ENCODE measurements at places on chromosomes 4 and X.

GRCh38 chr4:48296365-48296764 lies 26.7 kb upstream of the TEC start:
- DNase-seq: no peak

GRCh38 chr4:20847124-20847747 lies 147.0 kb downstream of the PACRGL start:
- DNase-seq: no peak

- no peak for DNase-seq
These were observed 1.5 kb downstream of the CFAP97 start for GRCh38 chr4:185201977-185202962.

DNA sequence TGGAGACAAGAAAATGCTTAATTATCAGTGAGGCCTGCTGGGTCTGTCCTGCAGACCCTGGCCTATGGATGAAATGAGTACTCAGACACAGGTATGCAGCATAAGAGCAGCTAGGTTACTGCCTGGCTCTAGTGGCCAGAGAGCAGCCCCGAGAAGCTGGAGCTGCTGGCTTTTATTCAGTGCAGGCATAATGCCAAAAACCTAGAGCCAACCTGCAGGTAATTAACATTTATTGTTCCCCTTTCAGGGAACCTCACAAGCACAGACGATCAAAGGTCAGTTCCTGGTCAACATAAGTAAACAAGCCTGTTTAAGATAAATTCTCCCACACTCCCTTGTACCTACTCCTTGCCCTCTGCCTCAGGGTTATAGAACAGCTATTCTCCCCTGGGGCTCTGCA lies 13.3 kb downstream of the IDS start:
- DNase-seq: no peak

DNA sequence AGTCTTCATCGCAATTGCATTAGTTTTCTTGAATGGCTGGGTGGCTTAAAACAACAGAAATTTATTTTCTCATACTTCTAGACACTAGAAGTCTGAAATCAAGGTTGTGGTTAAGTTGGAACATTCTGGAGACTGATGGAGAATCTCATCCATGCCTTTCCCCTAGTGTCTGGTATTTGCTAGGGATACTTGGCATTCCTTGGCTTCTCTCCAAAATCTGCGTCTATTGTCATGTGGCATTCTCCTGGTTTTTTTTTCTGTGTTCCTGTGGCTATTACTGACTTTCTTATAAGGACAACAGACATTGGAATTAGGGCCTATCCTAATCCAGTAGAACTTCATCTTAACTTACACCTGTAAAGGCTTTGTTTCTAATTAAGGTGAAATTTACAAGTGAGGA lies 272.8 kb upstream of the EPHA5 start:
- DNase-seq: no peak

GRCh38 chr4:124711471-124712371 lies 811 bp downstream of the ANKRD50 start:
- peak; percentile 90 for DNase-seq

DNA sequence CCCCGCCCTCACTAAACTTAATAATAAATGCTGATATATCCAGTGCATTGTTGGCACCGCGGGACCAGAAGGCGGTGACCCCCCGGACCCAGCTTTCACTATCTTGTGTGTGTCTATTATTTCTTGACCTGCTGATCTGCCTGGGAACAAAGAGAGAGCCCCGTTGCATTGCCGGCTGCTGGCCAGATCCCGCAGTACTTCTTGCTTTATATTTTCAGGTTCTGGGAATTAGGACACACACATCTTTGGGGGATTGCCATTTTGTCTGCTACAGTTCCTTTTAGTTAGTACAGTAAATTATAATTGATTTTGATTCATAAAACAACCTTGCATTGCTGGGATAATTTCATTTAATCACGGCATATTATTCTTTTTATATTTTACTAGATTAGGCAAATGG lies 2.2 kb upstream of the RTL8B start:
- no peak for DNase-seq

DNA sequence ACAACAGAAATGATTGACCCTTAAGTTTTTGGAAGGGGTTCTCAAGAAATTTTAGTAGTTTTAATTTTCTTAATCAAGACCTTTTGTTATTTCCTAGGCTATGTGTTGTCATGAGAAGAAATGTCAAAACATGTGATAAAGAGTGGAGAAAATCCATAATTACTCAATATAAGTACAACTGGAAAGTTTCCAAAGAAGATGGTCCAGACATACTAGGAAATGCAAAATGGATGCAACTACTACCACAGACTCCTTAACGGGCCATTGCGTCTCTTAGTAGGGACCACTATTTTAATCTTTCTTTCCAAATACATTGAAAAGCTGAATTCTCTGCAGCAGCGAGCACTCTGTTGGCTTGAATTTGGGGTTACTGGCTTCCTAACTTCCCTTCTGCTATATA lies 148.8 kb downstream of the NWD2 start:
- no peak for DNase-seq

DNA sequence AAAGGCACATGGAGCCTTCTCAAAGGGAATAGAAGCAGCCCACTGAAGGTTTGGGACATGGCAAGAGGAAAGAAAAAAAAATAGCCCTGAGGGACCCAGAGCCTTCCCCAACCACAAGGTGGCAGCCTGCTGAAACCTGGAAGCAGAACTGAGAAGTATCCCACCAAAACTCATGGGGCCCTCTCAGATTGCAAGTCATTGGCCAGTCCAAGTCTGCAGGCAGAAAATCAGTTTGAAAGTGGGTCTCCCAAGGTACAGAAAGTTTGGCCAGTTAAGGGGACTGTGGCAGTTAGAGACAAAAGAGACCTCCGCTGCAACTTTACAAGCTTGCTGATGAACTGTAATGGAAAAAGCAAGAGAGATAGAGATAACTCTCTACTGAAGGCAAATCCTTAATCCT lies 155.8 kb downstream of the ANTXR2 start:
- no peak for DNase-seq

DNA sequence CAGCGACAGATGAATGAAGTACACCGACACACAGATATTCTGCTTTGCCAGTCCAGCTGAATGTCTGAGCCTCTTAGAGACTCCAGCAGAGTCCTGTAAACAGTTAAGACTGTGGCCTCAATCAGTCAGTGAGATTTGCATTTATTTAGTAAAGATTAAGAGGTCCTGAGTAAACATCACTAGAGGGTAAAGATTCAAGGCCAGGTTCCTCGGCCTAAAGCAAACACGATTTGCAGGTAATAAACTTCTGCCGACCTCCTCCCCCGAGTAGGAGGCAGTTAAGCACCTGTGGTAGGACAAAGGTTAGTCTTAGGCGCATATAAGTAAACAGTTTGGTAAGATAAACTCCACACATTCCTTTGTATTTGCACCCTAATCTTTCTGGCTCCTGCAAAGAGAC lies 99.6 kb downstream of the CFAP47 start:
- DNase-seq: no peak

DNA sequence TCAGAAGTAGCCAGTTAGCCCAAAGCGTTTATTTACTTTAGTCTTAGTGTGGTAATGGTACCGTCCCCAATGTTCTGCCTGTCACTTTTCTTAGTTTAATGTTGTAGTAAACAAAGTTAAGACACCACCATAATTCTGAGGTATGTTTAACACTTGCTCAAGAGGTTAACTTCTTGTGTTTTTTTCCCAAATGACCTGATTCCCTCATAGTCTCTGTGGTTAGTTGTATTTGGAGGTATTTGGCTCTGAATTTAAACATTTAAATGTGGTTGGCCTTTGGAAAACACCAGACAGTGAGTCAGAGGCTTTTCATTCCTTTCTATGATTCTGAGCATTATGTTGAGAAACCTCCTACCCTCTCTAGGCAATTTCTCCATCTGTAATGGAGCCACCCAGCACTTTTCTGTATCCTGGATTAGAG lies 47.9 kb downstream of the CXCL1 start:
- DNase-seq: no peak

- peak; percentile 92 for DNase-seq
These were observed at the start of gene VMA21 for GRCh38 chrX:151396825-151397740. VMA21 (plus strand) TSS chrX:151397206; CDS start chrX:151397309, 103 bp downstream.

- DNase-seq: no peak
These were observed 30.1 kb downstream of the HAND2 start for GRCh38 chr4:173499658-173500535.

- no peak for DNase-seq
These were observed 14.4 kb upstream of the MRFAP1 start for GRCh38 chr4:6626066-6626465.

DNA sequence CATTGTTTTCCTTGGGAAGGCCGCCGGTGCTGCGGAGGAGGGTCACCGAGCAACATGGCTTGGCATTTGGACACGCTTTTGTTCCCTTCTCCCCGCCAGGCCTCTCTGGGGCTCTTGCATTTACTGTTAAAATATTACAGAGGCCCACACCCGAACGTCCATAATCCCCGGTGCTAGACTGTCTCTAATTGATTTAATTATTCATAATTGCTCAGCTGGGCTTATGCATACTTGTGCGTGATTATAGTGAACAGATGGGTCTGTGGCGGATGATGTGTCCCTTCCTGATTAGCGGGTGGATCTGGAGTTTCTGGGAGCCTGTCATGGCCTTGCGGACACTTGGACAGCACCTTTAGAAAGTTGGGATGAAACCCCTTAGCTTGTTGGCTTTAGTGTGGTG lies 100.2 kb upstream of the MSX1 start:
- DNase-seq: no peak

DNA sequence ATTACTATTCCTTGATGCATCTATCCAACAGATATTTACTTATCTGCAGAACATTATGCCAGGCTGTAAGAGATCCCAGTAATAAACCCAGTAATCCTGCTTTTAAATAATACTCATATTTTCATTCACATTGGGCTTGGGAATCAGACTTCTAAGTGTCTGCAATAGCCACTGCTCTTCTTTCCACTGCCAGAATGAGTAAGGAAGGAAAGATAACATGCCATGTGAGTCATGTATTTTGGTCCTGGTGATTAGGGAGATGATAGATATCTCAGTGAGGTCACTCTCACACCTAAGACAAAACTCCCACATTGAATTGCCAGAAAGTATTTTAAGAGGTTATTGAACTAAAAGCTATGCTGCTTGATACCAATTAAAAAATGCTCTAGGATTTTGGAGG lies 13.9 kb upstream of the HEPH start:
- no peak for DNase-seq

- DNase-seq: no peak
These were observed 13.3 kb upstream of the UBA6 start for GRCh38 chr4:67714248-67714583.

- DNase-seq: no peak
These were observed 1054.5 kb upstream of the PABPC4L start for GRCh38 chr4:135256111-135256510.

DNA sequence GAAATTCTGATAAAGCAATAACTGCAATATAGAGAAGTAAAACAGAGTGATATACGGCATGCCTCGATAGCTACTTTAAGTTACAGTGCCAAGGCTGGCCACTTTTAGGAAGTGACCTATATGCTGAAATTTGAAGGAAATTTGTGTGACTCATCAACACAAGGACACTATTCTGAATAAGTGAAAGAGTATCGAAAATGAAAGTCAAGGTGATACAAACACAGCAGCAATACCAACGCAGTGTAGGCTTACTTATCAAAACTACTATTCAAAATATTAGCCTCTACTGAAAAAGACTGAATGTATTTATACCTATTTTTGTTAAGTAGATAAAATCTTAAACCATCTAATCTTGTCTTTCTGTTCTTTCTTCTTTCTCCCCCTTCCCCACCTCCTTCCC lies 459.9 kb upstream of the GNPDA2 start:
- DNase-seq: no peak

GRCh38 chr4:1748465-1748995 lies 27.2 kb downstream of the TACC3 start:
- peak; percentile 82 for DNase-seq

GRCh38 chrX:118989886-118990285 lies 15.5 kb downstream of the LONRF3 start:
- no peak for DNase-seq

GRCh38 chrX:154712781-154713740 lies 37.8 kb downstream of the GAB3 start:
- no peak for DNase-seq

GRCh38 chrX:46587753-46588171 lies 14.2 kb downstream of the CHST7 start:
- no peak for DNase-seq

DNA sequence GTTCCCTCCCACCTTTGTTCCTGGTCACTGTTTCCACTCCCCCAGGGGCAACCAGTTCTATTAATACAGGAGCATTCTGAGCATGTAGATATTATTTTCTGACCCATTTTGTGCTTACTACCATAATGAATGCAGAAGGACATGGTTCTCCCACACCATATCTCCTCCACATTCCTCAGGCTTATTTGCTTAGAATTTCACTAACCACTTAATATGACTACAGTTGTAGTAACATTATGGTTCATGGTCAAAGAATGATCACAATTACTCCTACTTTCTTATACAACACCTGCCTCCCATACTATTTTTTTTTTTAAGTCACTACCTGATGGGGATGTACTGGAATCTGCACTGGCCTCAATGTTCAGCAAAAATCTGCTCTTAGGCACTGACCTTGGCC lies 7.5 kb upstream of the FAM184B start:
- no peak for DNase-seq

GRCh38 chrX:133985164-133985966 lies at the start of gene GPC3:
GPC3 (minus strand) TSS chrX:133985594.
- peak; percentile 74 for DNase-seq

DNA sequence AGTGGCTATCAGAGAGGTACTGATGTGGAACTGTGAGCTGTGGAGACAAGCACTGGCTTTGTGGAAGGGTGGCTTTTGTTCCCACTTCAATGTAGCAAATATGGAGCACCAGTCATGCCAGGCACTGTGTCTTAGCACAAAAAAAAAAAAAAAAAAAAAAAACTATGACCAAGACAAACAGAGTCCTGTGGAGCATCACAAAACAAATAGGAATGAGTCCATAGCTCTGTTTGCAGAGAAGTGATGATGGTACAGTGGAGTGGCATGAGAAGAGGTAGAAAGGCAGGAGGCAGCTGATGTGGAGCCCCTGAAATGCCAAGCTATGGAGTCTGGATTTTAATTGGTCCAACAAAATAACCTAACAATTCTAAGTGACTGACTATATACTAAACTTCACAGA lies 116.9 kb downstream of the RAB28 start:
- no peak for DNase-seq

DNA sequence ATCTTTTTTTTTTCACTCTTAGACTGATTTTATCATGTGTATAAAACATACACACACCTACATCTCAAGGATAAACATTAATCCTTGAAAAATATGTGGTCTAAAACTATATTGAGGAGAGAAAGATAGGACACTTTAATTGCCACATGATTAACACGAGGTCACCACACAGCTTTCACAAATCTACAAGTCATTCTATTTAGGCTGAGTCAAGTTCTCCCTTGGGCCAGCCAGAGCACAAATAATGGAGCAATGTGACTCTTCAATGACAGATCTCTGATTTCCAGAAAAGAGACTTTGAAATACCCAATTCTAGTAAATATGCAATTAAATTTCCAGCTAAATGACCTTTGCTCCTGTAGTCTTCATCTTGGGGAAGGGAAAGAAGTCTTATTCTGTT lies 12.9 kb upstream of the ADH4 start:
- no peak for DNase-seq

DNA sequence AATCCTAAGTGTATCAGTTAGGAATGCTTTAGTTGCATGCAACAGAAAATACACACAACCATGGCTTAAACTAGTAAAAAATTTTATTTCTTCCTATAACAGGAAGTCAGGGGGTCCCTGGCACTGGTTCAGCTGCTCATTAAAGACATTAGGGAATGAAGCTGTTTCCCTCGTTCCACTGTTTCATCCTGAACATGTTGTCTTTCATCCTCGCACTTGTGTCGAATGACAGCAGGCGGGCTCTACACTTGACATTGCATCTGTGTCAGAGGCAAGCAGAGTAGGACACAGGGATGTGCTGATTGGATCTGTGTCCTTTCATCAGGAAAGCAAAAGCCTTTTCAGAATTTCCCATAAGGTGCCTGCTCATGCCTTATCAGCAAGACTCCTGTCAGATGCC lies 22.8 kb upstream of the C1QTNF7 start:
- DNase-seq: no peak

Measured in left hindlimb (tissue), 1 donor.